Thoracic aorta (tissue), 2 donors: ENCODE measurements at places on chromosomes 4 and X. TPM values are rescaled to one million over a fixed set of nuclear protein-coding genes. Genes with fewer than 3 reads are reported as not detected.

The MCF2 gene
- 3.8 TPM for total RNA-seq

The TEC gene
- 4.5 TPM for total RNA-seq

The F11 gene
- not detected for total RNA-seq

The GRIA3 gene
- 7.9 TPM for total RNA-seq

GRCh38 chr4:87865960-87866598, 33.3 kb downstream of the MEPE start:
- no peaks in the 10 kb centered on the region for H3K36me3 ChIP-seq
- H3K27ac ChIP-seq = no peak overlapping the region
- no peaks in the 10 kb centered on the region for H3K27me3 ChIP-seq
- H3K4me3 ChIP-seq = no peak overlapping the region

GRCh38 chr4:27429364-27429871, 568.8 kb downstream of the STIM2 start:
- no peaks in the 10 kb centered on the region for H3K36me3 ChIP-seq
- H3K27me3 ChIP-seq = no peaks in the 10 kb centered on the region
- no peak overlapping the region for H3K27ac ChIP-seq

- H3K4me1 ChIP-seq = no peaks in the 10 kb centered on the region
- H3K36me3 ChIP-seq = no peaks in the 10 kb centered on the region
- H3K4me3 ChIP-seq = no peak overlapping the region
- H3K27me3 ChIP-seq = no peaks in the 10 kb centered on the region
These were observed 18.3 kb upstream of the PDCL2 start for GRCh38 chr4:55610381-55610780.

DNA sequence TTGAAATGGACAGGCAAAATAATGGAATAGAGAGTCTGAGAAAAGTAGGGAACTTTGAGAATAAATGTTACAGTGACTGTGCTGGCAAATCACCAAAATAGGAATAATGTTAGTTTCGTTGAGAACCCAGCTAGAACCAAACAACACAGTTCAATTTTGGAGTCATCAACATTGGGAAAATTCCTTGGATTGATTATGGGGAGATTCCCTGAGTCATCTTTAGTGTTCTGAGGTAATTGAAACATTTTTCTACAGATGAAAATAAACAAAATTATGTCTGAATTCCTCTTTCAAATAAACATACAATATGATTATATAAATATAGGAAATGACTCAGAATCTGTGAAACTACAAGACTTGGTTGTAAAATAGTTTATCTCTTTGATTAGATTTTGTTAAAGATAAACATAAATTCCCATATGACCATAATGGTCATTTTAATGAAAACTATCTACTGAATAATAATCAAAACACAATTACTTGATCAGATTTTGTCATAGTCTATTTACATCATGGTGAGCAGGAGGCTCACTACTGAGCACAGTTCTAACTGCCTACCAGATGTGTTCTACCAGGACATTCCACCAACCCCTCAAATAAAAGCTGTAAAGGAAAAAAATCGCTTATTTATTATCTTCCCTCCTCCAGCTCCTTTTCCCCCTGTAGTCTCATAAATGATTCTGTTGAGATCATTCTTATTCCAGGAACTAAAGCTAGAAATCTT, 51.4 kb upstream of the GABRA2 start:
- no peaks in the 10 kb centered on the region for H3K4me1 ChIP-seq
- no peaks in the 10 kb centered on the region for H3K27me3 ChIP-seq
- H3K36me3 ChIP-seq = no peaks in the 10 kb centered on the region
- DNase-seq = no peak
- no peak overlapping the region for H3K27ac ChIP-seq

GRCh38 chr4:181661090-181661489, 582.1 kb upstream of the TENM3 start:
- no peak overlapping the region for H3K4me3 ChIP-seq
- H3K27ac ChIP-seq = no peak overlapping the region
- DNase-seq = no peak
- H3K36me3 ChIP-seq = no peaks in the 10 kb centered on the region

GRCh38 chrX:110044346-110045249, 41.7 kb downstream of the TMEM164 start:
- H3K4me3 ChIP-seq = no peak overlapping the region
- no peaks in the 10 kb centered on the region for H3K27me3 ChIP-seq
- DNase-seq = no peak

DNA sequence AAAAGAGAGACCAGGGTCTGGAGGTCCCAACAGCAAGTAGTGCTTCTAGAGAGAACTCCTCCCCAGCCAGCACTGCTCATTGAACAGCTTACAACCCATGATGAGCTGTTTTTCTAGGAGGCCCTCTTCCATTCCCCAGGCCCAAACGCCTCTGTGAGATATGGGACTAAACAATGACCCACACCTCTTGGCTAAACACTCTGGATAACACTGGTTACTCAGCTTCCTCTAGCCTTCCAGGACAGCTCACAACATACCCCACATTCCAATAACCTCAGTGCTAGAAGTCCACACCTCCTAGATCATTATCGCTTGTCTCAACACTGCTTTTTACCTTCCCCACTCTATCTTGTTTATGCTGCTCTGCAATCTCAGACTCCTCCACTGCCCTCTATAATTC, 35.4 kb upstream of the PGRMC2 start:
- DNase-seq = no peak
- no peak overlapping the region for H3K27ac ChIP-seq
- H3K4me3 ChIP-seq = no peak overlapping the region
- no peaks in the 10 kb centered on the region for H3K36me3 ChIP-seq

- no peaks in the 10 kb centered on the region for H3K36me3 ChIP-seq
- H3K27ac ChIP-seq = no peak overlapping the region
- DNase-seq = no peak
- no peaks in the 10 kb centered on the region for H3K4me1 ChIP-seq
These were observed 75.0 kb downstream of the NAA11 start for GRCh38 chr4:79250887-79251286.
